SHP77 treated with DMSO at 0.1 percent for 48 hours (cell line): ENCODE measurements at places on chromosomes 16 and 17.

DNA sequence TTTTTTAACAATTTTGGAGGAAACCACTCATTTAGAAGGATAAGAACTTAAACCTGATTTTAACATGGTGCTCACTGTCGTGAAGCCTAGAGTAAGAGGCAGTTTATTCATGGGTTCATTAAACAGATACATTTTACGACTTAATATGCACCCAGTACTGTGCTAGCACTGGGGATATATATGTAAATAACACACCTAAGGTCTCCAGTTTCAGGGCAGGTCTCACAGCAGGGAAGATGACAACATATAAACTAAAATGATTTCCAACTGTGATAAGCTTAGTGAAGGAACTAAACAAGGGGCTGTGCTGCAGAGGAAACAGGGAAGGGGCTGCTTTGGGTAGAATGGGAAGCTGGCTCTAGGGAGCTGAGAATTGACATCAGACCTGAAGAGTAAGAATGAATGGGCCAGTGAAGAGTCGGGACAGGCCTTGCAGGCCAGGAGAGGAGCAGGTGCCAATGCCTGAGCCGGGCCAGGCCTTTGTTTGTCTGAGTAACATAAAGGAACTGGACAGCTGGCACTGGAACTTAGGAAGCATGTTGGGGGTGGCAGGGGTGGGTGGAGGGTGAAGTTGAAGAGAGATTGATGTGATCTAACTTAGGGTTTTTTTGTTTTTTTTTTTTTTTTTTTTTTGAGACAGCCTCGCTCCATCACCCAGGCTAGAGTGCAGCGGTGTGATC, 12.1 kb downstream of the NT5M start:
- peak; percentile 81 for DNase-seq

- no peak for DNase-seq
Measured at GRCh38 chr17:41518789-41519449, at the start of gene KRT15. KRT15 (minus strand) TSS chr17:41518890; CDS start chr17:41518827, 63 bp downstream.

- DNase-seq, result no peak
Measured at GRCh38 chr16:67868290-67868689, 4.6 kb upstream of the EDC4 start.

DNA sequence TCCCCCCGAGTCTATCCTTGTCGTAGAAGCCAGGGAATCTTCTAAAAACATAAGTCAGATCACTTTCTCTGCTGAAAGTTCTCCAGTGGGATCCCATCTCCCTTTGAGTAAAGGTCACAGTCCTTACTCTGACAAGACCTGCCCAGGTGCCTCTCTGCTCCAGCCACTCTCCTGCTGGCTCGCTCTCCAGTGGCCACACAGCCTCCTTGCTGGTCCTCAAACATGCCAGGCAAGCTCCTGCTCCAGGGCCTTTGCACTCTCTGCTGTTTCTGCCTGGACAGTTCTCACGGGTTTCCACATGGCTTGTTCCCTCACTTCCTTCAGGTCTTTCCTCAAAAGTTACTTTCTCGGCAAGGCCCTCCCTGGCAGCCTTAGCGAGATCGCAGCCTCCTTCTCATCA, 3.4 kb downstream of the B9D1 start:
- DNase-seq, result no peak

GRCh38 chr16:69711115-69711740, 15.1 kb downstream of the NQO1 start:
- no peak for DNase-seq

- DNase-seq, result no peak
Measured at GRCh38 chr16:30784215-30784614, 2.8 kb downstream of the ZNF629 start.

GRCh38 chr17:31586946-31587345, 195.5 kb downstream of the RAB11FIP4 start:
- no peak for DNase-seq

DNA sequence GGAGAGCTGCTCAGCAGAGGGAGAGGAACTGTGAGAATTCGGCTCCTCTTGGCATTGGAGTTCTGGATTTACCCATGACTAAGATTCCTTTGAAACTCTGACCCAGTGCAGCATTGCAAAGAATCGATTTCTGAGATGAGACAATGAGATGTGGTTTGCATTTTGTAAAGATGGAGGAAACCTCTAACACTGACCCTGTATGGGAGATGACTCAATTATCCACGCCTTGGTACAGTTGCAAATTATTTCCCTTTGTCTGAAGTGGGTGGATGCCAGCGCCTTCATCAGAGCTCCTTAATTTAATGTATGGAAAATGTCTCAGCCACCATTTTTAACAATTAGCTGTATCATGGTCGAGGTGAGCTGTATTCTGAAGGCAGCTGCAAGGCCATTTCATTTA, 53.4 kb downstream of the NUP93 start:
- no peak for DNase-seq

- no peak for DNase-seq
Measured at GRCh38 chr16:13307851-13308250, 406.5 kb downstream of the SHISA9 start.

GRCh38 chr17:48429156-48429555, 858 bp downstream of the SKAP1 start:
- no peak for DNase-seq

GRCh38 chr16:31322500-31322899, 32.5 kb upstream of the ITGAX start:
- no peak for DNase-seq

- DNase-seq, result no peak
Measured at GRCh38 chr17:82893779-82894178, 54.0 kb upstream of the ZNF750 start.

DNA sequence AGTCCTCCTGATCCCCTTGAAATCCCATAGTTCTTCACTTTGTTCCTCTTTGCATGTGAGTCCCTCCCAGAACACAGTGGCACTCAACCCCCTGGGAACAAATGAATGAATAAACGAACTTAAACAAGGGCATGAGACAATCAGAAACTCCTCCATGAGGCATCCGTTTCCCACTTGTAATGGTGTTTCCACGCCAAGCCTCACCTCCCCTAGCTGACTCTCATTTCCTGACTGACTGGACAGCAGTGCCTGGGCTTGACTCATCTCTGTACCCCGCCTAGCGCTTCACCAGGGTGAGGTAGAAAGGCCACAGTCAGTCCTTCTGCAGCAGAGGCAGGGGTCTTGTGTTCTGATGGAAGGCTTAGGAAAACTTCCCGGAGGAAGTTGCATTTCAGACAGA, 14.2 kb downstream of the KIF1C start:
- DNase-seq, result no peak

DNA sequence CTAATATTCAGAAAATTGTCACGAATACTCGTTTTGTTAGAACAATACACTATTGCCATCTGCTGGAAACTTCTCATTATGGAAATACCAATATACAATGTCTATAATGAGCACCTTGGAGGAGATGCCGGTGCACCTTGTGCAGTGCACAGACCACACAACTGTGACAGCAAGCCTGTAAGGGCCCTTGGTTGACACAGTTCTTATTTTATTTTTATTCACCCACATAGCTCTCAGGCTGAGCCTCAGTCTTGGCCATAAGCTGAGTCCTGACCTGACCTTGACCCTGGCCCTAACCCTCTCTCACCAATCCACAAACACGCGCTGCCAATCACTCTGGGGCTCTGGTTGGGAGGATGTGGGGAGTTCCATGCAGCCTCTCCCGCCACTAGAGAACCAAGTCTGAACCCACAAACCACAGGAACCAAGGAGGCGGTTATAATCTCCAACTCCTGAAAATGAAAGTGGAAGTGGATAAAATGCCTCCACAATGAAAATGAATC, 7.6 kb downstream of the AIPL1 start:
- DNase-seq, result no peak

DNA sequence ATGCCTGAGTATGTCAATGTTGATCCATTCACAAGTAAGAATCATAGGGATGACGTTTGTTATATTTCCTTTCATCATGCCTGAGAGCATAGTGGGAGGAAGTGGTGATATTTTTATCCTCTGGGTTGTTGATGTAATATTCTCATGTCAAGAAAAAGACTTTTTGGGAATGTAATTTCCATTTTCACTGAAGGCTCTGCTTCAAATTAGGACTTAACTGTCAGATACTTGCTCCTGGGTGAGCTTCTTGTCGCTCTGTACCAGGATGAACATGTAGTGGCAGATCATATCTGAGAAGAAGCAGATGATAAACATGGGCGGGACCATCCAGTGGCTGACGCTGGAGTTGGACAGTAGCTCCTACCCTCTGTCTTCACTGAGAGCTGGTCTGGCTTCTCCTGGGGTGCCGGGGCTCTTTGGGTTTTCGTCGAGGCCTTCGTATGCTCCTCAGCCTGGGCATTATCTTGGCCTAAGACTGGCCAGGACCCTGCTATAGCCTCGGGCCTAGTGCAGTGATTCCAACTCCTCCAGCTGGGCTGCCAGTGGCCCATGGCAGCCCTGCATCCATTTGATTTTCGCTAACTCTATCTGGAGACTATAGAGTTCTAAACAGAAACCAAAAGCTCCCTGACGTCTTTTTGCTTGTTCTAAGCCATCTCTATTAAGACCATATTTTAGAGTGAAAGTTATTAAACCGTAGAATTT, 19.7 kb downstream of the CYB5B start:
- no peak for DNase-seq

- no peak for DNase-seq
Measured at GRCh38 chr16:49494474-49494873, 120.9 kb downstream of the C16orf78 start.

DNA sequence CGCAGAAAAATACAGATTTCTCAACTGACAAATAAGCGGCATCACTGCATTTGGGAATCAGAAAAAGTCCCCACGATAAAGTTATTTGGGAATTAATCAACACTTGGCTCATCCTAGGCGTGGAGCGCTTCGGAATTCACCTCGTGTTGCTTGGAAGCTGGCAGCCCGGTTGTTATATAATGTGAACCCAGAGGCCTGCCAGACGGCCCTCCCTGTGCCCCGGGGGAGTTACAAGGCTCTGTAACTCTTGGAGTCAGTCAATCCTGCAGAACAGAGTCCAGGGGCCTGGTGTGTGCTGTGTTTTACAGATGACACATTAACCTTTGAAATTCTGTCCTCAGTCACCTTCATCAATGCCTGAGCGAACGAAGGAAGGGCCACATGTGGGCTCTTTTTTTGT, 111.1 kb downstream of the PITPNC1 start:
- no peak for DNase-seq

GRCh38 chr16:19851476-19851875, 33.2 kb downstream of the GPRC5B start:
- DNase-seq, result no peak

- DNase-seq, result no peak
Measured at GRCh38 chr17:55341432-55341831, 76.7 kb downstream of the HLF start.

DNA sequence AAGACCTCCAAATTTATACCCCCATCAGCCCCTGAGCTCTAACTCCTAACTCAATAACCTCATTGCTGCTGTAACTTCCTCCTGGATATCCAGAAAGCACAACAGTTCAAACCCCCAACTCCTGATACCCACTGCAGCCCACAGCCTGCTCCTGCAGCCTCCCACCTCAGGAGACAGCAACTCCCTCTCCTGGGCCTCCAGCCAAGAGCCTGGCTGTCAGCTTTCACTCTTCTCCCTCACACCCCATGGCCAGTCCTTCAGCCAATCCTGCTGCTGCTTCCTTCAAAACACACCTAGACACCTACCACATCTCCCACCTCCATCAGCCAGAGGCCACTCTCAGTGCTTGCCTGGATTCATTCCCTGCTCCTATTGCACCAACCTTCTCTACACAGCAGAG, 5.4 kb downstream of the GINS2 start:
- DNase-seq, result no peak

GRCh38 chr16:68387301-68387700, 61.0 kb downstream of the SMPD3 start:
- DNase-seq, result no peak

DNA sequence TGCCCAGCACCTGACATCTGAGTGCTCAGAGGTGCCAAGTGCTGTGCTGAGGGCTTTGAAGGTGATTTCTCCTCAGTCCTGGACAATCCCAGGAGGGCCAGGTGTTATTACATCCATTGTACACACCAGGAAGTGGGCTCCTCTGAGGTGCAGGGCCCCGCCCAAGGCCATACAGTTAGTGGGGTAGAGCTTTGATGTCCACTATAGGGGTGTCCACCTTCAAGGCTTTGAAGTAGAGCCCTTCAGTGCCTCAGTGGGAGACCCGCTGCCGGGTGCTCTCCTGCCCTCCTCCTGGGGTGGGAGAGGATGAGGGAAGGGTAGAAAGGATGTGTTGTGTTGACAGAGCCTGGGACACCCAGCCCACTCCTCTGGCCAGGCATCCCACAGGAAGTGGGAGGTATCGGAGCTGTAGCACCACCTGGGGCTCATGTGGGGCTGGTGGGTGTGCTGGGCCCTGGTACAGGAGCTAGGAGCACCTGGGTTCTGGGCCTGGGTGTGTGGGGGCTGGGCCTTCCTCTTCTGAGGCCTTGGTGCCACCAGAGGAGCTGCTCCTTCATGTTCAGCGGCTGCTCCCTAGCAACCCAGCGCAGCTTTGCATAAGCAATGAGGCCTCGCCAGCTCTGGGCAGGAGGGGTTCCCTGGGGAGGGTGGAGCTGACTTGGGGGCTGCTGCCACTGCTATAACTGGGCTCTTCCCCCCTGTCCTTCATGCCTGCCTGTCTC, 7.4 kb downstream of the LASP1 start:
- no peak for DNase-seq

DNA sequence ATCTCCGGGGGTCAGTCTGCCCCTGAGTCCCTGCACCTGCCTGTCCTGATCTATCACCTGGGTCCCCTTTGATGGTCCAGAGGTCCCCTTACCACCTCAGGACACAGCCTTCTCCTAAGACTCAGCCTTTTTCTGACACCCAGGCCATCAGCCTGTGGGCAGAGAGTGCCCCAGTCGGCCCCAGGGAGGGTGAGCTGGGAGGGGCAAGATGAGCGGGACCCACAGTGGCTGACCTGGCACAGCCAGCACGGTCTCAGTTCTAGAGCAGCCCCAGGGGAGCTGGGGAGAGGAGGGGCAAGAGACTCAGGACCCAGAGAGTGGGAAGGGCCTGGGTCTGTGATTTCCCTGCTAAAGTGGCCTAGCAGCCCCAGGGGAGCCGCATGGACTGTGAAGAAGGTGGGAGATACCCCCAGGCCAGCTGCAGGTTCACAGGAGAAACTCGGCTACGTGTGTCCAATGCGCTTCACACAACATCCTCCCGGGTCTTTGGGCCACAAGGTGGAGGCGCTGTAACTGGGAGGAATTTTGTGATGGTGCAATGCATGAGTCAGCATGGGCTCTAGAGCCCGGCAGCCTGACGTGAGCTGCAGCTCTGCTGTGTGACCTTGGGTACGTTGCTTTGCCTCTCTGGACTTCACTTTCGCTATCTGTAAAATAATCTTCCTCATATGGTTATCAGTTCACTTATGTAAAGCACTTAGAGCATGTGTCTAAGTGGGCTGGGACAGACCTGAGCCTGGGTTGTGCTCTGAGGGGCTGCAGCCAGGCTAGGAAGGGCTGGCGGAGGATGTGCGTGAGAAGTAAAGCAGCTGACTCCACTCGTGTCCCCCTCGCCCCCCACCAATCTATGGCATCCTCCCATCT, 67.2 kb upstream of the LHX1 start:
- no peak for DNase-seq

GRCh38 chr17:73520369-73520761, 123.9 kb downstream of the SDK2 start:
- no peak for DNase-seq

GRCh38 chr16:14284930-14285512, 213.9 kb downstream of the MRTFB start:
- DNase-seq, result peak; percentile 33
